Erythroblast (primary cell): ENCODE measurements at places on chromosomes 2 and 18.
A peak's percentile ranks its signal among the peaks of the same experiment; 100 is the strongest.

DNA sequence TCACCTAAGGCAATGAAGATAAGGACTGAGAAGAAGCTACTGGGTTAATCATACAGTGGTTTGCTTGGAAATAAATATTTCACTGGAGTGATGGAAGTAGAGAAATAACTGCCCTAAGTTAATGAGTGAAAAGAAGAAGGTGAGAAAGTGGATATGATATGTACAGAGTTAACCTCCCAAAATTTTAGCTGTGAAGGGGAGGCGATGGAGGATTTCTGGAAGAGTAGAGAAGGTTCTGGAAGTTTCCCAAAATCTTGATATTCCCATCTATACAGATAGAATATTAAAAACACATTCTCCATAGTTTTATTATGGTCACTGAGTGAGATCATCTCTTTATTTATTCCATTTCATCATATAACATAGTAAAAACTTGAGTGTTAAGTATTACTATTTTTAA, 296.6 kb upstream of the RGPD4 start:
- DNase-seq, result no peak

DNA sequence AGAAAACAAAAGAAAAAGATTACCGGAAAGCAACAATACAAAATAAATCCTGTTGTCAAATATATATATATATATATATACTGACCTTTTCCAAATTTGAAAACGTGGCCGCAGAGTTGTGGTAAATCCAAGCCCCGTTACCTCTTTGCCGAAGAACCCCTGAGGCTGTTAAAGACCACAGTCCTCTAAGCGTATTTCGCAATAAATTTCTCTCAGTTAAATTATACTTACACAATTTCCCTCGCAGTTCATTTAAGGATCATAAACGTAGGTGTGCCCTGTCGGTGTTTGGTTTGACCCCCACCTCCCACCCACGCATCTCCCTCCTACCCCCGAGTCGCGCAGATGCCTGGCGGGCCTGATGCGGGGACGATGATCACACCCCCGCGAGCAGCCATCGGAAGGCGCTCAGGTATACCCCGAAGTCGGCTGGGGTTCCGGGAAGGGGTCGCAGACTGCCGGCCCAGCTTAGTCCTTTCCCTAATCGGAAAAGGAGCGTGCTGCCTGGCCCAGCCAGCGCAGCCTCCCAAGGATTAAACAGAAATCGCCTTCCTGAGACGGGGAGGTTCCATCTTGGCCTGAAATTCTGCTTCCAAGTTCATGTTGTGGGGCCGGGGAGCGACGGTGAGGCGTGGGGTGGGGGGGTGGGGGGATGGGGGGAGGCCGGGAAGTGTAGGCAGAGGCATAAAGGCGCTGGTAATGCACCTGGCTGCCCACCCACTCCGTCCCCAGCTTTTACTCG, 2.9 kb upstream of the MEIS1 start:
- DNase-seq, result no peak

DNA sequence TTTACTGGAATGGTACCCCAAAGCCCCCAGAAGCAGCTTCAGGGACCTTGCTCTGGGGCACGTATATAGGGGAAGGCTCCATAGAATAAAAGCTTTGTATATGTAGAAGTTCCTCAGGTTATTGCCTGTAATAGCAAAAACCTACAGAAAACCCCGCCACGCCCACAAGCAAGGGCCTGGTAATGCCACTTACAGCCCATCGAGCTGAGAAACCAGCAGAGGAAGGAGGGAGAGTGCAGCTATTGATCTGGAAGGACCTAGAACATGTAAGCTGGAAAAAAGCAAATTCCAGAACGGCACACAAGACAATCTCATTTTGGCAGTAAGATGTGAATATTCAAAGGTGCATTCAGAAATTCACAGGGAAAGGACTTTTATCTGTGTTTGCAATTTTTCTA, 15.8 kb downstream of the HS1BP3 start:
- no peak for DNase-seq

GRCh38 chr2:176704282-176704858, 435.1 kb downstream of the MTX2 start:
- no peak for DNase-seq

- DNase-seq, result no peak
Measured at GRCh38 chr18:77700051-77700450, 450.4 kb downstream of the GALR1 start.

GRCh38 chr2:139969323-139969722, 1189.1 kb upstream of the NXPH2 start:
- no peak for DNase-seq

- DNase-seq, result no peak
Measured at GRCh38 chr2:45046786-45047185, 37.5 kb upstream of the SIX2 start.

- no peak for DNase-seq
Measured at GRCh38 chr2:109379507-109379906, 234.3 kb downstream of the SEPTIN10 start.

GRCh38 chr18:57624988-57625387, 3.4 kb upstream of the NARS1 start:
- no peak for DNase-seq

GRCh38 chr2:196696423-196697079, 57.0 kb downstream of the CCDC150 start:
- DNase-seq, result peak; percentile 11

GRCh38 chr2:227886149-227886548, 14.7 kb downstream of the DAW1 start:
- no peak for DNase-seq

GRCh38 chr2:224084266-224084892, 45.3 kb upstream of the SERPINE2 start:
- DNase-seq, result no peak

DNA sequence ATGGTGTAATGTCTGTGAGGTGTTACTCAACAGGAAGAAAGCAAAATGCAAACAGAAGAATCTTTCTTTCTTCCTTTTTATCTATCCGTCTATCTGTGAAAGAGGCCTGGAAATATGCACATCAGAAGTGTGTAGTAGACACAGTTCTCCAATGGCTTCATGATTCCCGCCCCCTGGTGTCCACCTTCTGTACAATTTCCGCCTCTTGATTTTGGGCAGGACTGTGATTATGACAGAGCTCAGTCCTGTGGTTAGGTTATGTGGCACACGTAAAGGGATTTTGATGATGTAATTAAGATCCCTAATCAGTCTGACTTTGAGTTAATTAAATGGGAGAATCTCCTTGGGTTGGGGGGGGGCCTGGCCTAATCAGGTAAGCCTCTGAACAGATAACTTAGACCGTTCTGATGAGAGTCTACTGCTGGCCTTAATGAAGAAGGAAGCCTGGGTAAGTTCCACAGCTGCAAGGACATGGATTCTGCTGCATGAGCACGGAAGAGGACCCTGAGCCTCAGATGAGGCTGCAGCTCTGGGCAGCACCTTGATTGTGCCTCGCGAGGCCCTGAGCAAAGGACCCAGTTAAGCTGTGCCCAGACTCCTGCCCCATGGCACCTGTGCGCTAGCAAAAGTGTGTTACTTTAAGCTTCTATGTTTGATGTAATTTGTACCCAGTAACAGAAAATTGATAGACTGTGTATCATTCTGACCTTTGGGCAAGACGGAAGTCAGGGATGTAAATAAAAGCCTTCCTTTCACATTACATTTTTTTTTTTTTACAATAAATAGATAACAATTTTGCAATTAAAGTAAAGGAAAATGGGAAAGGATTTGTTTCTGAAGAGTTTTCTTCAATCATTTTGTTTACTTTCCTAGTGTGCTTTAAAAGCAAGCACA, 11.3 kb upstream of the KCNF1 start:
- peak; percentile 28 for DNase-seq

DNA sequence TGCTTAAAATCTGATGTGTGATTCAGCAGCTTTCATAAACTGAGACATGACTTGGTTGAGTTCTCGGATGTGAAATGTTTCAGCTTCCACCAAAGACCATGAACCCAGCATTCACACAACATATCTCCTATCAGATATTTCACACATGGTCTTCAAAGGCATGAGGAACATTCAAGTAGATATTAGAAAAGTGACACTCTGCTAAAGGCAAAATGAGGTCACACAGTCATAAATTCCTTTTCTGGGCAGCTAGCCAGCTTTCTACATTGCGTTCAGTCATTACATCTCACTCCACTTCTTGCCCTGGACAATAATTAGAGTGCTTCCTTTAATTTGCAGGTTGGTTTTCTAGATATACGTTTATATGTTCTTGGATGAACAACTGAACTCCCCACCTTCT, 96.7 kb downstream of the GAREM1 start:
- no peak for DNase-seq

- DNase-seq, result no peak
Measured at GRCh38 chr2:45315861-45316260, 295.2 kb downstream of the SRBD1 start.

GRCh38 chr2:182444806-182445205, 18.0 kb upstream of the PDE1A start:
- no peak for DNase-seq

GRCh38 chr18:49274188-49274714, 186.2 kb downstream of the DYM start:
- peak; percentile 60 for DNase-seq

DNA sequence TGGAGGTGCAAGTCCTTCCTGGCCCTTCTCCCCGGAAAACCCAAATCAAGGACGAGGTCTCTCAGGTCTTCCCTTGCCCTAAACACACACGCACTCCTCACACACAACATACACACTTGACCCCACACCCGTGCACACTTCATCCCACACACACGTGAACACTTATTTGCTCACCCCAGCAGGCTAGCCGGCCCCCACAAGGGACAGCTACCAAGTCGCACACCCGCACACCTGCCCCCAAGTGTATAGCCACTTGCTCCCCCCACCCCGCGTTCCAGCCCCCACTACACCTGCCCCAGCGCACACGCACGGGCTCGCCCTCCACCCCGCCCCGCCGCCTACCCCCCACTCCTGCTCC, 359 bp downstream of the TGFBRAP1 start:
- DNase-seq, result no peak

- DNase-seq, result peak; percentile 59
Measured at GRCh38 chr18:45386041-45386655, 229.1 kb upstream of the SLC14A2 start.

DNA sequence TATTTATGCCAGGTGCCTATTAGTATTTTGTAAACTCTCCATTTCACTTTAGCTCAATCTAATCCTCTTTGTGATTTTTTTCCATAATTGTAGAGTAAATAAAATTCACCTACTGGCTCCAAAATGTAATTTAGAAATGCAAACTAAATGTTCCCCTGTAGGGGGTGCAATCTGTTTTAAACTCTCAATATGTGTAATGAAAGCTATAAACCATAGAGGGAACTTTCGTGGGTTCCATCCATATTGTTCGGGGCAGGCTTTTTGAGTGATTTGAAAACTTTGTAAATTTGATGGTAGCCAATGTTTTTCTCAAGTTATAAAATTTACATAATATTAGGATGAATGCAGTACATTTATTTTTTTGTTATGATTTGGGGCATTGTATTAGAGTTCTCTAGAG, 49.4 kb downstream of the TSPYL6 start:
- DNase-seq, result peak; percentile 31

- no peak for DNase-seq
Measured at GRCh38 chr2:179059026-179059700, 9.2 kb upstream of the CCDC141 start.

- no peak for DNase-seq
Measured at GRCh38 chr2:16425462-16426336, 239.9 kb downstream of the CYRIA start.

- DNase-seq, result no peak
Measured at GRCh38 chr2:85019121-85019520, 48.2 kb downstream of the KCMF1 start.

GRCh38 chr2:209591021-209591420, 167.2 kb downstream of the MAP2 start:
- no peak for DNase-seq

DNA sequence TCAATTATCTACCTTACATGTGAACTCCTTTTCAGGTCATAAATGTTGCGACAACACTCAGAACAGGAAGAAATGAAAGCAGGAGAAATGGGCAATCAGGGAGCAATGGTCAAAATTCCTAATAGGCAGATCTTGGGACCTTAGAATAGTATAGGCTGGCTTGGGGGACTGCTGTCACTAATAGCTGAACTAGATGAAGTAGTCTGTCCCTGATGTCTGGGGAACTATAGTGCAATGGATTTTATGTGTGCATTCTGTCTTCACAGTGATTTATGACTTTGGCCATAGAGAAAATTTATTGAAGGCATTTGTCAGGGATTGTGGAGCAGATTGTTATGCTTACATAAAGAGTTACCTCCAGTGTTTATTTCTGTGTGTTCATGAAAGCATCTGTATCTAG, 6.1 kb upstream of the DPP10 start:
- no peak for DNase-seq

- no peak for DNase-seq
Measured at GRCh38 chr2:157874348-157874747, 1.8 kb downstream of the ACVR1 start.

DNA sequence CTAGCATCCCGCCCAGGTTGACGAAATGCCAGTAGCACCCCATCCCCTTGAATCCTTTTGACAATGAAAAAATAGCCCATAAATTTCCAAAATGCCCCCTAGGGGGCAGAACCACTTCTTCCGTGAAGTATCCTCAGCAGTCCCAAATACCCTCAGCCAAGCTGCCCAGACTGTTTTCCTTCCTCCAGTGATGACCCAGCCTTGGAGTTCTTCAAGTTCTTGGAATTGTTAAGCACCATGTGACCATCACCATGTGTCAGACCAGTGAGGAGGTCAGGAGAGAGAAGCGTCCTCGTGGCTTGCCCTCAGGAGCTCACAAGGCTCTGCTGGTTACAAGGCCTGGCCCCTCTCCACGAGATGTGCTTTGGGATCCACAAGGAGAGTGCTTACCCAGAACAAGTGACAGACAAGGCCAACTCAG, 1.4 kb upstream of the SLC23A3 start:
- DNase-seq, result peak; percentile 47

GRCh38 chr2:202009019-202009481, 24.6 kb upstream of the FZD7 start:
- no peak for DNase-seq

DNA sequence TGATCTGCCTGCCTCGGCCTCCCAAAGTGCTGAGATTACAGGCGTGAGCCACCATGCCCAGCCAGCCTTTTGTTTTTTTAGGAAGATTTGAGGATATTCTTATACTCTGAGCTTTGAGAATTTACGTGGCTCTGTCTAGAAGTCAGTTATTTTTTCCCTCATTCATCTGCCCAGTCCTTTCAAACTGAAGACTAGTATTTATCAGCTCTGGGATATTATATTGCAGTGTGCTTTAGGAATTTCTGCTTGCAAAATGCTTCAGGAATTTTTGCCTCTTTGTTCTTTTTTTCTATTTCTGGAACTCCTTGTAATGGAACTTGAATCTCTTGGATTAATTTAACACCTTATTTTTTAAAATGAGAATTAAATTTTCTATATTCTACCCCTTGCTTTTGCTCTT, 22.6 kb downstream of the ACSL3 start:
- no peak for DNase-seq

DNA sequence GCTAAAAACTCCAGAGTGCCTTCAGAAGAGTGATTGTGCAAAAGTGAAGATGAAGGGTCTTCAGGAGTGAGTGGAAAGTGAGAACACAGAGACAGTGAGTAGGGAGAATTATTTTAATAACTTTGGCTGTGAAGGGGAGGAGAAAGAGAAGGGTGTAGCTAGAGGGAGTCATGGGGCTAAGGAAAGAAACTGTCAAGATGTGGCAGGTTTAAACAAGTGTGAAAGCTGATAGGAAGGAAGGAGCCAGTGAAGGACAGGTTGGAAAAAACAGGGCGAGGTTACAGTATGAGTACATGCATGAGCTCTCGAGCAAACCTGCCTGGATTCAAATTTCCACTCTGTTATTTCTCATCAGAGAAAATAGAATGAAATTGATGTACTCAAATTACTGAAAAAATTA, 17.8 kb downstream of the IL1F10 start:
- peak; percentile 3 for DNase-seq
